ENCODE measurements at places on chromosomes 13 and 19.

- no peak for DNase-seq
Measured at GRCh38 chr13:91108315-91108714, 239.2 kb upstream of the MIR17HG start.

- DNase-seq, result no peak
Measured at GRCh38 chr13:45222919-45223318, 22.1 kb upstream of the KCTD4 start.

- DNase-seq, result no peak
Measured at GRCh38 chr19:3142292-3142670, 6.4 kb downstream of the GNA15 start.

- no peak for DNase-seq
Measured at GRCh38 chr19:17135001-17135853, 59.6 kb downstream of the MYO9B start.

DNA sequence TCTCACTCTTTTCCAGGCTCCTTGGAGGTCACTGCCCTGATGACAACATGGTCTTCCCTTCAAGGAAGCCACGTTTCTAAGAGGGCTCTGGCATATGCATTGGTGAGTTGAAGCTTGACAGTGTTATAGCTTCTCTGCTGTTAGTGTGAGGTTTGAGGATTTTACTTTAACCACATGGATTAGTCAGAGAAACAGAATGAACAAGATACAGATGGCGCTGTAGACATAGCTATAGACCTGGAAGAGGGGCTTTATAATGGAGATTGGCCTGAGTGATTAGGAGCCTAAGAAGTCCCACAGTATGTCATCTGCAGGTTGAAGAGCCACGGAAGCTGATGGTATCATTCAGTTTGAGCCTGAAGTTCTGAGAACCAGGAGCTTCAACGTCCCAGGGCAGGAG is 18.4 kb upstream of the URI1 start:
- no peak for DNase-seq

DNA sequence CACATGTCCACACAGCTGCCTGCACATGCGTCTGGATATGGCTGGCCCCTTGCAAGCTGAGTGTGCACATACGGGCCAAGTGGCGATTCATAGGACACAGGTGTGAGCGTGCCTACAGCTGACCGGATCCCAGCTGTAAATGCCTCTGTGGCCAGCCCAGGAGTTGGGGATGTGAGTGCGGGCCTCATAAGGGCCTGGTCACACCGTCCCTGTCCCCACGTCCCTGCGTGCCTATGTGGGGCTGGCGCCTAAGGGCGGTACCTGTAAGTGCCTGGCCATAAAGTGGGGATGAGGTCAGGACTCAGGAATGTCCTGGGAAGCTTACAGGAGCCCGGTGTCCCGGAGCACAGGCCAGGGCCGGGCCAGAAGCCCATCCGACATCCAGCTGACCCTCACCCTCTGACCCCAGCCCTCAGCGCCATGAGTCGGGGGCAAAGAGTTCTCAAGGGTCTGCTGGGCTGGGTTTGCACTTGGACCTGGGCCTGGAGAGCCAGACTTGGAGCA is 1.3 kb upstream of the ARHGAP45 start:
- DNase-seq, result no peak

DNA sequence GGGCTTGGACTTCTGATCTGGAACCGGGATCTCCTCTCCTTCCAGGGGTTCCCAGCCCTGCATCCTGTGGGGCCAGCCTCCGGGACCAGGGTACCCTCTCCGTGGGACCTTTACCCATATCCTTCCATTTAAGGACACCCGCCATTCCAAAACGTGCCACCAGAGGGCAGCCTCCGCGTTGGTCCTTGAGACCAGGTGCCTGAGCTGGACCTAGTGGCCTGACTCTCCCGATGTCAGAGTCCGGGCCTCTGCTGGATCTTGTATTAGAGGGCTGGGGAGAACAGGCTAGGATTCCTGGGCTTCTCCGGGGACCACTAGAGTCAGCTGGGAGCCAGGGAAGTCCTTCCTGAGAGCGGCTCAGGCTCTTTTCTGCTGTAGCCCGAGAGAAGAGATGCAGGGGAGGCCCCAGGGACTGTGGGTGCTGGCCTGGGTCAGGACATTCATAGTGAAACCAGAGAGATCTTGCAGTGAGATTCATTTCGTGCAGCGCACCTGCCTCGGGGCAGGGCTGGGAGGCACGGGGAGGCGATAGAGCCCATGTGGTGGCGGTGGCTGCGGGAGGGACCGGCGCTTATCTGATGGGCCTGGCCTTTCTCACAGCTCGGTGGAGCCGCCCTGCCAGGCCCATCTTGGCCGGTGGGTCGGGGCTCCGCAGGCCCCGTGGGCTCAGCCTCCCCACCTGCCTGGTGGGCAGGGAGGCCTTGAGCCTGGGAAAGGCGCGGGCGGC is 9.8 kb upstream of the SLC7A10 start:
- peak; percentile 79 for DNase-seq

DNA sequence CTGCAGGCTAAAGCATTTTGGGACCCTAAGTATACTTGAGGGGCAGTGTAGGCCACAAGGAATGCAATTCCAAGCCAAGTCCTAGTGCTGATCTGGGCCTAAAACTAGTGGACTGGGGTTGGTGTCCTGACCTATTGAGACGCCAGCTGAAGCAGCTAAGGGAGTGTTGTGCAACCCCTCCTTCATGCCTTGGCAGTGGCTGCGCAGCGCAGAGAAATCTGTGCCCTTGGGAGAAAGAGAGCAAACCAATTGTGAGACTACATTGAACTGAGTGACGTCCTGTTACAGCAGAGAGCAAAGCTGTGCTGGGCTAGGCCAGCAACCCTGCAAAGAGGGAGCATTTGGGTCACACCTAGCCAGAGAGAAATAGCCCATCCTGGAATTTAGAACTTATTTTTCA is 2715.0 kb upstream of the PCDH20 start:
- DNase-seq, result no peak

- peak; percentile 11 for DNase-seq
Measured at GRCh38 chr13:98839856-98840769, 87.6 kb upstream of the SLC15A1 start.

DNA sequence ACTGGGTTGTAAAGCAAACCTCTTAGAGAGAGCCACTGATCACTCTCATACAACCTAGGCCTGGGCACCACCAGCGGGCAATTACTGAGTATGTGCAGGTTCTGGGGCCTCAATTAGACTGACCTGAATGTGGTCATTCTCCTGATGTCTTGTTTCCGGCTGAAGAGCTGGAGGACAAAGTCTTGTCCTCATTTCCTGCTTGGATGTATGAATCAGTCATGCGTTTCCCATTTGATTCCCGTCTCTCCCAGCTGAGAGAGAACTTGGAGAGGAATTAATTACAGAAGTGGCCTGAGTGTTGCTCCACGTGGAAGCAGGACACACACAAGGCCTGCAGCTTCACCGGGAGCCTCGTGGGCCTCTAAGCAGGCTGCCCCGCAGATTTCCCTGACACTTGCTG is 799.3 kb upstream of the ARGLU1 start:
- no peak for DNase-seq

DNA sequence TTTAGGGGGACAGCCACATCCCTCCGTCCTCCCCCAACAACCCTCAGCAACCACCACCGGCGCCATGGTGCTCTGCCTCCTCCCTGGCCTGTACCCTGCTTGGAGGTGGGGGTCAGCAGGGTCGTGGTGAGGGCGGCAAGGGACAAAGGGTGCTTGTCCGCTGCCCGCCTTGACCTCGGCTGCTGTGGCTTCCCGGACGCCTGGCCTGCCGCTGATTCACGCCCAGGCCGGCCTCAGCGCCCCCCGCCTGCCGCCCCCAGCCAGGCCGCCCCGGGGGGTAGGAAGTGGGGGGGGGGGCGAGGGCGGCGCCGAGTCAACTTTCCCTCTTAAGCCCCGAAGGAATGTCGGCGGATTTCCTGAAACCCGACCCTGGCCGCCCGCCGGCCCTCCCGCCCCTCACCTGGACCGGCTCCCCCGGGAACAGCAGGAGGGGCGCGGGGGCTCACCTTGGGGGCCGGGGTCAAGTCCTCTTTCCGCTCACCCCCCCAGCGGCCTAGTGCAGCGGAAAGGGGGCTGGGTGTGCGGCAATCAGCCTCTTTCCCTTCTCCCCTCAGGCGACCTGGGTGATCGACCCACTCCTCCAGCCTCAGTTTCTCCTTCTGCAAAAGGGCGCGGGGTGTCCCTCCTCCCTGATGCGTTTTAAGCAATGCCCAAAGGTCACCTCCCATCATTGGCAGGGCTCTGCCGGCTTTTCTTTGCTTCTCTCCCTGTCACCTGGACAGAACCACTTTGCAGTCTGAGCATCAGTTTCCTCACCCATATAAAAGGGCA is 1.9 kb upstream of the TMEM59L start:
- DNase-seq, result no peak

GRCh38 chr13:39552246-39552645 is 50.7 kb downstream of the LHFPL6 start:
- no peak for DNase-seq

GRCh38 chr19:12953799-12954611 is 3.0 kb downstream of the GADD45GIP1 start:
- no peak for DNase-seq

- DNase-seq, result no peak
Measured at GRCh38 chr13:102648046-102648445, 46.8 kb downstream of the METTL21C start.

DNA sequence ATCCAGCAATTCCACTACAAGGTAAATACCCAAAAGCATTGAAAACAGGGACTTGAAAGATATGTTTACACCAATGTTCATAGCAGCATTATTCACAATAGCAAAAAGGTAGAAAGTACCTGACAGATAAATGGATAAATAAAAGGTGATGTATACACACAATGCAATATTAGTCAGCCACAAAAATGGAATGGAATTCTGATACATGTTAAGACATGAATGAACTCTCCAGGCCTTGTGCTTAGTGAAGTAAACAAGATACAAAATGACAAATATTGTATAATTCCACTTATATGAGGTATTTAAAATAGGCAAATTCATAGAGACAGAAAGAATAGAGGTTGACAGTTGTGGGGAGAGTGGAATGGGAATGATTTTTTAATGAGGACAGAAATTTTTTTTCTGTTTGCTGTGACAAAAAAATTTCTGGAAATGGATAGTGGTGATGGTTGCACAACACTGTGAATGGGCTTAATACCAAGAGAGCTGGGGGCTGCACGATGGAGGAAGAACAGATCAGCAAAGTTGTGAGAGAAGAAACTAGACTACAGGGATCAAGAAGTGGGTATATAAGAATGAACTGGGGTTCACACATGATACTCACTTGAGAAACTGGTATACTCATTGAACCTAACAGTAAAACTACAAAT is 137.2 kb downstream of the MZT1 start:
- DNase-seq, result no peak

- no peak for DNase-seq
Measured at GRCh38 chr13:78845656-78846365, 186.9 kb upstream of the OBI1 start.

DNA sequence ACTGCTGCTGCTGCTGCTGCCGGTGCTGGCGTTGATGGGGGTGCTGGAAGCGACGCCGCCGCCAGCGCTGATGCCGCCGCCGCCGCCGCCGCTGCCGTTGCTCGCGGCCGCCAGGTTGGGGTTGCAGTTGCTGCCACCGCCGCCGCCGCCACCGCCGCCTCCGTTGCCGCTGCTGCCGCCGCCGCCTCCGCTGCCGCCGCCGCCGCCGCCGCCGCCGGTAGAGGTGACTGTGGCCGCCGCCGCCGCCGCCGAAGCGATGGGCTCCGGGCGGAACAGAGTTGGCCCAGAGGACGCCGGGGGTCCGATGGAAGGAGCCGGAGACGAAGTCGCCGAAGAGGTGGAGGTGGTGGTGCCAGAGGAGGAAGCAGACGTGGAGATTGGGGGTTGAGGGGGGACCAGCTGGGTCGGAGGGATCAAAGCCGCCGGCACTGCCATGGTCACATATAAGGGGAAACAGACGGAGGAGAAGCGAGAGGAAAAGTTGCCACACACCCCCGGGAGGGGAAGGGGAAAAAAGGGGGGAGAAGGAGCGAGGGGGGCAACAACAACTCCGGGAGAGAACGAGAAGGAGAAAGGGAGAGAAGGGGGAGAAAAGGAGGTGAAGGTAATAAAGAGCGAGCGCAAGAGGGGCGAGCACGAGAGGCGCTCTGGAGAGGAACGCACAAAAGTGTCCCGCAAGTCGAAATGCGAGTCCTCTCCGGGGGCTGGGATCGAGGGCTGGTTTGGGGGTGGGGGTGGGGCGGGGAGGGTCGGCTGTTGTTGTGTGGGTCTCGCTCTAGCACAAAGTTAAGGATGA is 471 bp downstream of the DACH1 start:
- DNase-seq, result no peak

DNA sequence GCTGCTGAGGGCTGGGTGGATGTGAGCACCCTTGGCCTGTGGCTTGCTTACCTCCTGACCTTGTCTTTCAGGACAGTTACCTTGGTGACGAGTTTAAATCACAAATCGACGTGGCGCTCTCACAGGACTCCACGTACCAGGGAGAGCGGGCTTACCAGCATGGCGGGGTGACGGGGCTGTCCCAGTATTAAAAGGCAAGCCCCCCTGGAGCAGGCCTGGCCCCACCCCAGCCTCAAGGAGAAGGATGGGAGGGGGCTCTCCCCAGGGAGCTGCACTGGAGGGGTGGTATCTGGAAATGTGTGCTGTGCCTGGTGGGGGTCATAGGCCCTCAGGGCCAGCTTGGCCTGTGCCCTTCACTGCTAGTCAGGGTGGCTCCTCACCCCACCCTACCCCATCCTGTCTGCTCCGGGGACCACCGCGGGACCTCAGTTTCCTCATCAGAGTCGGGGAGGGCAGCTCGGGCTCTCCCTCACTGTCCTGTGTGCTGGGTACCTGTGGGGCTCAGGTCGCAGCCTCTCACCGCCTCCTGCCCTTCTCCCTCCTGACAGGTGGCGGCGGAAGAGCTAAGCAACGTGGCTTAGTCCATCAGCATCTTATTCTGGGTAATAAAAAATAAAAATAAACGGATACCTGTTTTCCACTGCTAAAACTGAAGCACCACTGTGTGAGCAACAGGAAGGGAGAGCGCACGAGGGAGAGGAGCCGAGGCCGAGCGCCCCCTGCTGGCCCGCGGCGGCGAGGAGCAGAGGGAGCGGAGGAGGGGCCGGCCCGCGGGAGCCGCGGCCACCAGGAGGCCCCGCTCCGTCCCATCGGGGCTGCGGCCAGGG is 29.8 kb downstream of the CERS1 start:
- DNase-seq, result peak; percentile 52

DNA sequence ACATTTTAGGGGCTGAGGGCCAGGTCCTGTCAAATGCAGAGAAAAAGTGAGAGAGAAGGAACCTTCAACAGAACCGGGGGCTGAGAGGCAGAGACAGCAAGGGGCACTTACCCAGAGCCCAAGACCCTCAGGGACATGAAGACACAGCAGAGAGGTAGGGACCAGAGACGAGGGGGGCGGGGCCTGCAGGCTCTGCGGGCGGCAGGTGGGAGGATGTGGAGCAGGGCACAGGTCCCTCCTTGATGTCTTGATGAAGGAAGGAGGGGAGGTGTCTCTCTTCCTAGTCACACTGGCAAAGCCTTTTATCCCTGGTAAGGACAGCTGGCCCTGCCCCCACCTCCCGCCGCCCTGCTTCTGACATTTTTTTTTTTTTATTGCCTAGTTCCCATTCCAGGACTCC is at the start of gene KLK14:
KLK14 (minus strand) TSS at position 277 of the 400 bp plus-strand sequence; CDS start at position 4, 273 bp downstream.
- no peak for DNase-seq

GRCh38 chr13:91454666-91455065 is 56.2 kb downstream of the GPC5 start:
- no peak for DNase-seq
